Suprapubic skin (tissue), 4 donors: ENCODE measurements at places on chromosomes 2 and 18. TPM values are rescaled to one million over a fixed set of nuclear protein-coding genes. Genes with fewer than 3 reads are reported as not detected.

The OSR1 gene
- total RNA-seq, result 12.8 TPM

The GAREM2 gene
- 0.98 TPM for total RNA-seq

The TFPI gene
- 13.7 TPM for total RNA-seq

The GREB1 gene
- 5.2 TPM for total RNA-seq

The CHRND gene
- total RNA-seq, result not detected

The FAM210A gene
- total RNA-seq, result 6.8 TPM

The XDH gene
- total RNA-seq, result 0.76 TPM

The KCTD1 gene
- total RNA-seq, result 31.9 TPM

The AQP12B gene
- total RNA-seq, result not detected
